ENCODE measurements at places on chromosomes 12 and 14.

- DNase-seq, result no peak
Measured at GRCh38 chr12:130280742-130281141, 56.9 kb upstream of the PIWIL1 start.

GRCh38 chr12:20245491-20245890, 122.8 kb upstream of the PDE3A start:
- DNase-seq, result no peak

DNA sequence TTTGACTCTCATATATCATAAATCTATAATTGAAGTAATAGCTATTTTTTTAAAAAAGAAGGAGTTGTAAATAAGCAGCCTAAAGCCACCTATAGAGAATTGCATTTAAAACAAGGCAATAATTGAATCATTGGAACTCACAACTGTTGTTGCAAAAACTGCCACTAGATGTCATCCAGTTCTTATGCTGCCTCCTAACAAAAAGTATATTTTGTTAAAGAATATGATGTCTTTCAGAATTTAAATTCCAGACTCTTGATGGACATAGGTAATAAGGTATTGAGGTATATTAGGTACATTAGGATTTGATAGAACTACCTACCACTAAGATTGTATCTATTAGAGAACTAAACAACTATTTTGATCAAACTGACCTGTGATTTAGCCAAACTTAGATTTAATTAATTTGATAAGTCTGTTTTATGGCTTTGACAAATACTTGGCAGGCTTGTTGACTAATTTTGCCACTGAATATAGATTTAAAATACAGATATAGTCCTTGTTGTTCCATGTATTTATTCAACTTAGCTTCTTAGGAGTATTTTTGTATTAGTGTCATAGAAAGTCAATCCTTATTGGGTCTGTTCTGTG, 401.4 kb downstream of the RPL10L start:
- DNase-seq, result no peak

DNA sequence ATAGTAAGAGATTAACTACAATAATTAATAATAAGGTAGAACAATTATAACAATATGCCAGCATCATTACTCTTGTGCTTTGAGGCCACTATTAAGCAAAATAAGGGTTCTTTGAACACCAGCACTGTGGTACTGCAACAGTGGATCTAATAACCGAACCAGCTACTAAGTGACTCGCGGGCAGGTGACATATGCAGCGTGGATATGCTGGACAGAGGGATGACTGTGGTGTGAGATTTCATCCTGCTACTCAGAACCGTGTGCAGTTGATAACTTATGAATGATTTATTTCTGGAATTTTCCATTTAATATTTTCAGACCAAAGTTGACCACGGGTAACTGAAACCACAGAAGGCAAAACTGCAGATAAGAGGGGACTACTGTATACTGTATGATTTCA, 34.4 kb downstream of the BMAL2 start:
- no peak for DNase-seq

DNA sequence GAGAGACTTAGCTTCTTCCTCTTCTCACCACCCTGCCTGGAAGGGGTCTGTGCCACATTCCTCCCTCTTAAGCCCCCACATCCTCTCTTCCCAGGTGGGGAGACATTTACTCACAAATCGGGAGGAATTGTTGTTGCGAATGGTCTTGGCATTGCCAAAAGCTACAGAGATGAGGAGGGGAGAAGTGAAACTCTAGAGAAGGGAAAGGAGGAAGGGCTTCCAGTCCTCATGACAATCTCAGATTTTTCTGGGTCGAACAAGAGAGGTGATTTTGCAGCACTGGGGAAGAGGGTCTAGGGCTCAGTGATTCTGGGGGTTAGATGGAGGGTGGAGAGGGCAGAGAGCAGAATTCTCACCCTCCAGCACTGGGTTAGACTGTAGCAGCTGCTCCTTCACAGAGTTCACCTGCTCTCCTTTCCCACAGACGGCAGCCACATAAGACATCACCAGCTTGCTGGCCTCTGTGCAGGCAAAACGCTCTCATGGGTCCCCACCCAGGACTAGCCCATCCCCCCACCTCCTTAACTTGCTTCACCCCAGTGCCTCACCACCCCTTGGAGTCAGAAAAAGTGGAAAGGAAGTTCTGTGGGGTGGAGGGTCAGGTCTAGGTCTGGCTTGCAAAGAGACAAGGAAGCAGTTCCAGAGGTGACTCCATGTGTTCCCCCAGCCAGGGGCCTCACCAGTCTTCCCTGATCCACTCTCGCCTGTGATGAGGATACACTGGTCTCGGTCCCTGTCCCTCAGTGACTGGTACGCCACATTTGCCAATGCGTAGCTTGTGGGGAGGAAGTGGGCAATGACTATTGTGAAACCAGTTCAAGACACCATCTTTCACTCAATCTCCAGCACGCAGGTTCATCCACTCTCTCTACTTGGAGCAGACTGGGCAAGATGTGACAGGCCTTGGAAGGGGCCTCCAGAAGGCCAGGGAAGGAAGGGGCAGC, 2.7 kb downstream of the MYO1A start:
- DNase-seq, result no peak
